ENCODE measurements at places on chromosomes 1 and 21. TPM values are rescaled to one million over a fixed set of nuclear protein-coding genes. Genes with fewer than 3 reads are reported as not detected.

Gene UBE2Q1
- total RNA-seq, result 103 TPM

Gene FAM72B
- total RNA-seq, result 41.1 TPM

Gene CNKSR1
- total RNA-seq, result 1.5 TPM

Gene URB2
- 18.7 TPM for total RNA-seq

Gene ANGPTL3
- total RNA-seq, result not detected

Gene RGS1
- 27.1 TPM for total RNA-seq

Gene PPIH
- 104 TPM for total RNA-seq

Gene WDR77
- 37.5 TPM for total RNA-seq

Gene CHIA
- not detected for total RNA-seq

Gene MIER1
- total RNA-seq, result 51.5 TPM

Gene ETV3L
- total RNA-seq, result not detected

DNA sequence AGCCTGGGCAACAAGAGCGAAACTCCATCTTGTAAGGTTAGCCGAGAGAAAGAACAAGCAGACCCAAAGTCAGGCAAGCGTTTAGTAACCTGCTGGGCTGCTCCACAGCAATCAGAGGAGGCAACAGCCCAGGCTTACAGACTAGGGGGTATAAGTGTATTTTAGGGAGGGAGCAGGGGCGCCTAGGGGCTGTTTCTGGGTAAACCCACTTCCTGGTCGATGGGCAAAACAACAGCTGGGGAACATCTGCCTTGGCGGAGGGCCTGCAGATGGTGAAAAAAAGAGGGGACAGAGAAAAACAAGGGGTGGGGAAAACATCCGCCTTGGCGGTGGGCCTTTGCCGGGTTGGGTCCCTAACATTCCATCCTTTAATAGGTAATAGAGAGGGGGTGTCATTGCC, 5.2 kb downstream of the TAS1R1 start:
- no peak for DNase-seq

GRCh38 chr1:99850459-99851291, 514 bp downstream of the AGL start:
- no peak for DNase-seq

- no peak for DNase-seq
Observed at GRCh38 chr21:36359185-36359584, 26.0 kb upstream of the CHAF1B start.

DNA sequence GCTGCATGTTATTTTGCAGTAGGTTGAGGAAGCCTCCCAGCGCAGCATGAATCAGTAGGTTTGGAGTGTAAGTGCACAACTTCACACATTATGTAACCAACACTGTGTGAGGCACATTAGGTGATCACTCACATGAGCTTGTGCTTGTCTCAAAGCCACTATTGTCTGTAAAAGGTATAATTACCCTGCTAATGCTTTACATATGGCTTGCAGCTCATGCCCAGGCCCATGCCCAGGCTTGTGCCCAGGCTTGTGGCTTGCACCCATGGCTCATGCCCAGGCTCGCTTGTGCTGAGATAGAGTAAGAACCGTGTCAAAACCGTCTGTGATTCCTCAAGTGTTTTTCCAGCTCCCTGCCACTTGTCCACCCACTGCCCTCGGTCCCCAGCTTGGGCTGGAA, 596.3 kb downstream of the LTN1 start:
- DNase-seq, result no peak

DNA sequence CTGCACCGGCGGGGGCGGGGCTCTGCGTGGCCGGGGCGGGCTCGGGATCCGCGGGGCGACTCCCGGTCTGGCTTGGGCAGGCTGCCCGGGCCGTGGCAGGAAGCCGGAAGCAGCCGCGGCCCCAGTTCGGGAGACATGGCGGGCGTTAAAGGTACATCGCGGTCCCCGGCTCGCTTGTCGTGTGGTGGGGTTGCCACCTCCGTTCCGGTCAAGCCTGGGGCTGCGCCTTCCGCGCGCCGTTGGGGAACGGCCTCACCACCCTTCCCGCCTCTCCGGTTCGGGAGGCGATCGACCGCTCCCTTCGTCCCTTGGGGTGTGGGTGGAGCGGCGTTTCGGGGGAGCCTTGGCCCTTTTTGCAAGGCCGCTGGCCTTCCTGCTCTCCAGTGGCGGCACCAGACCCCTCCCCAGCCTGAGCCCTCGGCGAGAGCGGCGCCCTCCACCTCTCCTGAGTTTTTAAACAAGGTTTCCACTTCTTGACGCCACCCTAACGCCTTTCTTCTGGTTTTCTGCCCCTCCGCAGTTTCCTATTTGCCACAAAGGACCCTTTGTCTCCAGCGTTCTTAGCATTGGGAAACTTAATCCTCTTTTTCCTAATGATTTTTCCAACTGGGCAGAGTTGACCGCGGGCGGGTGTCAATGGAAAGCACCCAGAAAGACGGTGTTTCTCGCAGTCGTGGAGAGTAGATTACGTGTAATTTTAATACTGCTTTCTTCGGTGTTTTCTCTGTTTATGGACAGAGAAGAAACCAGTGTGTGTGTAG, at the start of the genes LEPR and LEPROT:
Gene LEPR, plus strand, starts transcription at position 79 of the 761 bp plus-strand sequence. CDS start 144,898 bp downstream, outside the sequence.
Gene LEPROT, plus strand, starts transcription at position 79 of the 761 bp plus-strand sequence. Its CDS starts 57 bp downstream, at position 136.
- no peak for DNase-seq

GRCh38 chr1:204692325-204692840, 6.8 kb upstream of the LRRN2 start:
- DNase-seq, result no peak

GRCh38 chr1:182185842-182186756, 124.6 kb upstream of the ZNF648 start:
- DNase-seq, result no peak

DNA sequence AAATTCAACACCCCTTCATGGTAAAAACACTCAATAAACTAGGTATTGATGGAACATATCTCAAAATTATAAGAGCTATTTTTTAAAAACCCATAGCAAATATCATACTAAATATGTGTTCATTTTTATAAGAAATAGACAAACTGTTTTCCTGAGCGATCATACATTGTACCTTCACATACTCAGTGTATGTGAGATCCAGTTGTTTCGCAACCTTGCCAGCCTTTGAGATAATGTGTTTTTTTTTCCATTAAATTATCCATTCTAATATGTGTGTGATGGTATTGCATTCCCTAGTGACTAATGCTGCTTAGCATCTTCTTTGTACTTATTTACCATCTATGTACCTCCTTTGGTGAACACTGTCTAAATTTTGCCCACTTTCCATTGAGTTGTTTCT, 47.1 kb downstream of the CFH start:
- DNase-seq, result no peak

DNA sequence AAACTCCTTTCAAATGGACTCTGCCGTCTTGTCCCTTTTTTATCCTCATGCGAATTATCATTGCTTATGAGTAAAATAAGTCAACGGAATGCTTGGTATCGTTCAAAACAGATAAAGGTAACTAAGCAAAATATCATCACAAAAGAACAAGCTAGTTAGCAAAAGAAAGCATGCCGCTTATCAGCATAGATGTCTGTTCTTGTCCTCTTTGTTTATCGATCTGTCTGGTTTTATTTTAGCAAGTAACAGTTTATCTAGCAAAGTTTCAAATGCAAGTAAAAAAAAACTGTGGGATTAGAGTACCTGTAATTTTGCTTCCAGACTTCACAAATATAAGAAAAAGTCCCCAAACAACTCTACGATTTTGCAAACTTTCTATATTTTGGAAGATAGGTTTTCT, 561.5 kb downstream of the USP25 start:
- DNase-seq, result no peak

- no peak for DNase-seq
Observed at GRCh38 chr1:16144325-16145029, 11.4 kb downstream of the EPHA2 start.

DNA sequence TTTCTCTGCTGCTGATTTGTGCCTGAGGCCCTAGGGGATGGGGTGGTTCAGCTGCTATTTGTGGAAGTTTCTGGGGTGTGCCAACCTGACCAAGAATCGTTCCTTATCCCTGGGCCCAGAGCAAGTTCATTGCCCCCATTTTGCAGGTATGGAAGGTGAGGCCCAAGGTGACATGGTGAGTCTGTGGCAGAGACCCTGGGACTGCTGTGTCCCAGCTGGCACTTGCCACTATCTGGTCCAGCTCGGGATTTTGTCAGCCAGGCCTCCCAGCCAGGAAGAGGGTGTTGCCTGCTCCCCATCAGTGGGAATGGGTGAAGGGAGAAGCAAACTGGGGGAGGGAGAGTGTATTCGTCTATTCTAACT, 18.9 kb upstream of the LRP8 start:
- peak; percentile 12 for DNase-seq

DNA sequence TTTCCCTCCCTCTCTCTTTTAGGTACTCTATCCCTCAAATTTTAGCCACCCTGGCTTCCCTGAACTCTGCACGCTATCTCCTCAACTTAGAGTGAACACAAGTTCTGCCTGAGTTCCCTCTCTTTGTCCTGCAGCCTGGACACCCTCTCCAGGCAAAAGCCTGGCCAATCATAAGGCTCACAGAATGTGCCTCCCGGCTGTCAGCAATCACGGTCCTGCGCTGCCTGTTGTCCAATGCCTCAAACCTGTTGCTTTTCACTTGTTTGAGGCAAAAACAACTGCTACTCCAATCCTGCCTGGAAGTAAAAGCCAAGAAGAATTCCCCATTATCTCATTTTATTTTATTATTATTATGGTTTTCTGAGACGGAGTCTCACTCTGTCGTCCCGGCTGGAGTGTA, 66.1 kb downstream of the LGR6 start:
- DNase-seq, result no peak

DNA sequence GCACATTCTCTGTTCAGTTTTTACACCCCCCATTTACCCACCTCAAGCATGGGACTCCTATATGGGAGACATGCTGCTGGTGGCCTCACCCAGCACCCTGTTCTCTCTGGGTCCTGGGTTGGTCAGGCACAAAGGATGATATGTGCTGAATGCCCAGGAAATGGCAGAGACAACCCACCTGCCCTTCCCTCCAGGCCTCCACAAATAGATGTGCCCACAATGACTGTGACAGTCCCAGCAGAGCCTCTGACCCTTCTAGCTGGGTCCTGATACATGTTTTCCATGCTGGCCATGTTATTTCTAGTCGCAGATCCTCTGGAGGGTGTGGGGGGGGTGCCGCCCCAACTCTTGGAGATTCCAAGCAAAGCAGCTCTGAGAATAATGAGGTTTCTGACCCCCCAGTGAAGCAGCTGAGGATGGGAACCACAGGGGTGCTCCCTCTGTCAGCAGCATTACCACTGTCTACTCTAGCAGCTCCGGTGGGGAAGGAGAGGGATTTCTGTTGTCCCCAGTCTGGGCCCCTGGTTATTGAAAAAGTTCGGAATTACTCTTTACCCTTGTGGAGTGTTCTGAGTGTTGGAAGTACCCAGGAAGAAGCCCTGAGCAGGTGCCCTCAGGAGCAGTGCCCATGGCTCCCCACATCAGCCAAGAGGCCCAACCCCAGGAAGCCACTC, 1.2 kb upstream of the CCDC28B start:
- no peak for DNase-seq

DNA sequence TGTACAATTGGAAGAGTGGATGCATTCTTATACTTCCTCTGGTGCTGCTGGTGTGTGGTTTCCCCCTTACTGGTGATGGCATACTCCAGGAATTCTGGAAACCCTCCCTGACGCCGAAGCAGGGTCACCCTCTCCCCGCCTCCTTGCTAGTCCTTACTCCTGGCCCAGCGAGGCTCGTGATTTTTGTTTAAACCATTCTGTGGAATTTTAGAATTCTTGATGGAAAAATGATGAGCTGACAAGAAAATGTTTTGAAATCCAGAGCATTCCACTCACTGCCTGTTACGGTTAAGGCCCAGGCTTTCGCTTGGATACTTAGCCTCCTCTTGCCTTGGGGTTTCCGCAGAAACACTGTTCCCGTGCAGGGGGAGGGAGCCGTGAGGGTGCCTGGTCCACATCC, 41.1 kb downstream of the IL6R start:
- no peak for DNase-seq

- no peak for DNase-seq
Observed at GRCh38 chr1:156525071-156525501, 24.5 kb upstream of the MEF2D start.

GRCh38 chr1:205746757-205747412, 3.1 kb downstream of the NUCKS1 start:
- DNase-seq, result no peak

DNA sequence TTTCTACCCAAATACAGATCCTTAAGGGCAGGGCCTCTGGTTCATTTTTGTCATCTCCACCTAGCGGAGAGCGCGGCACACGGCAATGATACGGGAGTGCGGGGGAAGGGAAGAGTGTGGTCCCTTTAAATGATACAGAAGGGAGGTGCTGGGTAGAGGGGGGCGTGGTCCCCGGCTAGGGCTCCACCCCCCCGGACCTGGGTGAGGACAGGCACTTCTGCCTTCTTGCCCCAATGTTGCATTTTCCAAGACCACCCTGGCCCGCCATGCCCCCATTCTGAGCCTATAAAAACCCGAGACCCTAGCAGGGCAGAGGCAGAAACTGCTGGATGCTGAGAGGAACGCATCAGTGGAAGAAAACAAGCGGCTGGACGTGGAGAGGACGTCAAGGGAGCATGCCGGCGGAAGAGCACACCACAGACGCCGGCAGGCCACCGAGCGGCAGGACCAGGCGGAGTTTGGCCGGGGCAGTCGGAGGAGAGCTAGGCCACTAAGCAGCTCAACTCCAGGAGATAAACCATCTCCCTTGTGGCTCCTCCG, 30.0 kb downstream of the LRRC3 start:
- peak; percentile 58 for DNase-seq

GRCh38 chr1:170765712-170766330, 101.9 kb downstream of the PRRX1 start:
- DNase-seq, result no peak

GRCh38 chr21:45818276-45818903, 163.2 kb upstream of the COL6A1 start:
- peak; percentile 68 for DNase-seq

GRCh38 chr1:32138965-32139364, 31.1 kb downstream of the KPNA6 start:
- DNase-seq, result no peak

GRCh38 chr1:229563701-229564100, 5.2 kb upstream of the ABCB10 start:
- no peak for DNase-seq

DNA sequence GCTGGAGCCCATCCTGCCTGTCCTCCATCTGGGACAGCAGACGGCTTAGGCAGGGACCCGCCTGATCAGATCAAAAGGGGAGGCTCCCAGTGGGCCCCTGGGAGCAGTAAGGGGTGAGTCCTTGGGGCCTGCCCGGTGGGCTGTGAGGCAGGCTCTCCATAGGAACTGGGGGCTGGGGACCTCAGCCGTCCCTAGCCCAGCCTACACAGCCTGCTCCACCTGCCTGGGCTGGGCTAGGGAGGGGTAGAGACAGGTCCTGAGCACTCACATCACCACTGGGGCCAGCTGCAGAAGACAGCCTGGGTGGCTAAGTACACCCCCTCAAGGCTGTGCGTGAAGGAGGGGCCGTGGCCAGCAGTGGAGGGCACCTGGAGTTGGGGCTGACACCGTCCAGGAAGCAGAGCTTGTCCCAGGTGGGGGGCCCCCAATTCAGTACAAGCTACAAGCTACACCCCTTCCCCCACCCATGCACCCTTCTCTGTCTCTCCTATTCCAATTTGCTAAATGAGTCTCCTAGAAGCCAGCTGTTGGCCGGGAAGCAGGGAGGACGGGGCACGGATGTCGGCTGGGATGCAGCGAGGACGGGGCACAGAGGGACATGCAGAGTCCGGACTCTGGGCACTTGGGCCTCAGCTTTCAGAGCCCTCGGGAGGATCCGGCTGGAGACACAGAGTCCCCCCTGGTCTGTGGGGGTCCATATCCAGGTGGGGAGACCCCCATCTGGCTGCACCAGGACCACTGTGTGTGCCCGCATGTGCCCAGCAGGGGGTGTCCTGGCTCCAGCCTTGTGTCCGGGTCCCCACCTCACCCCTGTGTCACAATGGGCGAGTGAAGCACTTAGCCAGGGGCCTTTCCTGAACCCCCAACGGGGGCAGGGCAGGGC, 1.7 kb downstream of the ISG15 start:
- DNase-seq, result no peak

GRCh38 chr1:6495041-6495441, 3.6 kb upstream of the PLEKHG5 start:
- DNase-seq, result no peak

- no peak for DNase-seq
Observed at GRCh38 chr1:247529771-247530355, 6.4 kb downstream of the OR2C3 start.
